ENCODE measurements at places on chromosomes 7 and 10.

- no peak for DNase-seq
Measured at GRCh38 chr10:59393349-59393748, 31.0 kb upstream of the FAM13C start.

DNA sequence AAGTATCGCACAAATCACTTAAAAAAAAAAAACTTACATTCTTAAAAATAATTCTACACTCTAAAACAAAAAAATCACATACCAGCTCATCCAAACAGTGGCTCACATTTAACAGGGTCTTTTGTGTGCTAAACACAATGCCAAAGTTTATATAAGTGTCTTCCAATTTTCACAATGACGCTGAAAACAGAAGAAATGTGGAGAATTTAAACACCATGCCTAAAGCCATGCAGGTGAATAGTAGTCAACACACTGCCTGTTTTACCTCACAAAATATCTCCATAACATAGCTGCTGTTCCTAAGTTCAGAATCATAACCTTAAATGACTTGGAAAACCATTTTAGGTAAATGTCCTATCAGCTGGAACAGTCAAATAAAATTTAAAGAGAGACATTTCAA is 55.0 kb downstream of the GRB10 start:
- no peak for DNase-seq

DNA sequence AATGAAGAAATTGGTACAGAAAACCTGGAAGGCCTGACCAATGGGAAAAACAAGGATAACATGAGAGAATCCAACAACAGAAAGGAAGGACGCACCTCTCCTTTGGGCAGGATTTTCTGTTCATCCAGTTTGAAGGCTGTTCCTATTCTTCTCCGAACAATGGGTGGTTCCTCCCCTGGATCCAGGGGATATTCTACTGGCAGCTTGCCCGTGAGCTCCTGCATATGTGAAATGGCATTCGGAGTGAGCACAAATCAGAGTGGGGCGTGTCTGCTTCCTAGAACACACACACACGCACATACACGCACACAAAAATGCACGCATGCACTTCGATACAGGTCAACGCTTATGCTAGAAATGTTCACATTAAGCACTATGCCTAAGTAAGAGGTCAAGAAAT is 83.5 kb downstream of the PRPF18 start:
- DNase-seq, result no peak

DNA sequence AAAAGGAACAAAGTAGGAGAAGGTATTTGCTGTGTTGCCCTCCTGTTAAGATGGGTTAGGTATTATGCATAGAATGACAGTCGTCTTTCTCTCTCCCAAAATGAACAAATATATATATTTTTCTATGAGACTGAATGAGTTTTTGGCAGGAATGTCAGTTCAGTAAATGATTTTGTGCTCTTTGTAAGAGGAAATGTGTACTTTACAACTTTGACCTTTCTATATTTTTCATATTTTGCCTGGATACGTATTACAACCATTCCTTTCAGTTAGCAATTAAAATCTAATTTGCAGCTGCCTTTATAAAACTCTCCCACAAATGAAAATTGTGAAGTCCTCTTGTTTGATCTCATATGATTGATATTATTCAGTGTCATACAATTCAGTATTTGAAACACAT is 336.6 kb upstream of the MEOX2 start:
- no peak for DNase-seq

- no peak for DNase-seq
Measured at GRCh38 chr7:5488286-5488878, 64.7 kb upstream of the TNRC18 start.

GRCh38 chr7:39465055-39465929 is 100.9 kb upstream of the YAE1 start:
- peak; percentile 82 for DNase-seq

- DNase-seq, result no peak
Measured at GRCh38 chr7:113715981-113716856, 202.6 kb downstream of the PPP1R3A start.

GRCh38 chr7:20722941-20723340 is 63.7 kb downstream of the SP8 start:
- DNase-seq, result no peak
